ENCODE measurements at places on chromosomes 6 and 20.

- no peaks in the 10 kb centered on the region for H3K27me3 ChIP-seq
- no peak overlapping the region for H3K4me3 ChIP-seq
- H3K27ac ChIP-seq = no peak overlapping the region
Observed at GRCh38 chr6:144922120-144922722, 637.1 kb downstream of the UTRN start.

DNA sequence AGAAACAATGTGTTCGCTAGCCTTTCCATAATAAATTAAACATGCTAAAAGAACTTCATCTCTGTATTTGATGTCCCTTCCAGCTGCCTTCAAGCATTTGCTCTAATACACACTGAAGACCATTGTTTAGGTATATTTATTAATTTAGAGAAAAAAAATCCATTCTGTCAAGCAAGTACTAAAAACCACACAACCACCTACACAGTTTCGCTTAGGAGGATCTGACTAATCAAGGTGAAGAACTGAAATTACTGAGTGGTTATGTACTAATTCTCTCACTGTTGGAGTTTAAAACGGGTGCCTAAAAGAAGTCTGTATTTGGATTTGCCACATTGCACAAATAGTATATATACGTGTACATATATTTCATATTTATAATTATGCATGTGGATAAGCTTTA, 58.9 kb downstream of the GMDS start:
- no peaks in the 10 kb centered on the region for H3K36me3 ChIP-seq
- no peak for DNase-seq
- H3K4me1 ChIP-seq = no peaks in the 10 kb centered on the region
- H3K27ac ChIP-seq = no peak overlapping the region
- no peak overlapping the region for H3K4me3 ChIP-seq
- H3K27me3 ChIP-seq = no peaks in the 10 kb centered on the region

- no peaks in the 10 kb centered on the region for H3K27me3 ChIP-seq
- DNase-seq = no peak
- H3K4me3 ChIP-seq = no peak overlapping the region
Observed at GRCh38 chr6:658244-658643, 1.3 kb upstream of the HUS1B start.

- DNase-seq = no peak
- no peaks in the 10 kb centered on the region for H3K4me1 ChIP-seq
- H3K36me3 ChIP-seq = no peaks in the 10 kb centered on the region
- no peaks in the 10 kb centered on the region for H3K27me3 ChIP-seq
- H3K27ac ChIP-seq = no peak overlapping the region
Observed at GRCh38 chr6:13743736-13744127, 32.1 kb upstream of the RANBP9 start.

GRCh38 chr6:105433723-105434122, 30.8 kb upstream of the PREP start:
- H3K36me3 ChIP-seq = no peaks in the 10 kb centered on the region
- H3K4me3 ChIP-seq = no peak overlapping the region
- H3K27ac ChIP-seq = no peak overlapping the region
- no peaks in the 10 kb centered on the region for H3K27me3 ChIP-seq

GRCh38 chr20:32130352-32130751, 20.8 kb downstream of the TM9SF4 start:
- H3K36me3 ChIP-seq = no peaks in the 10 kb centered on the region
- DNase-seq = no peak
- no peaks in the 10 kb centered on the region for H3K27me3 ChIP-seq
- H3K4me3 ChIP-seq = no peak overlapping the region

GRCh38 chr20:46347841-46348803, 39.8 kb upstream of the CDH22 start:
- H3K27me3 ChIP-seq = peaks cover 9% of the 10 kb centered on the region
- DNase-seq = peak; percentile 30
- H3K4me1 ChIP-seq = peaks cover 30% of the 10 kb centered on the region
- H3K27ac ChIP-seq = no peak overlapping the region
- peaks cover 5% of the 10 kb centered on the region for H3K36me3 ChIP-seq
- no peak overlapping the region for H3K4me3 ChIP-seq

GRCh38 chr20:54355631-54356280, 119.6 kb upstream of the DOK5 start:
- DNase-seq = no peak
- no peaks in the 10 kb centered on the region for H3K36me3 ChIP-seq
- no peak overlapping the region for H3K4me3 ChIP-seq
- H3K27ac ChIP-seq = no peak overlapping the region

DNA sequence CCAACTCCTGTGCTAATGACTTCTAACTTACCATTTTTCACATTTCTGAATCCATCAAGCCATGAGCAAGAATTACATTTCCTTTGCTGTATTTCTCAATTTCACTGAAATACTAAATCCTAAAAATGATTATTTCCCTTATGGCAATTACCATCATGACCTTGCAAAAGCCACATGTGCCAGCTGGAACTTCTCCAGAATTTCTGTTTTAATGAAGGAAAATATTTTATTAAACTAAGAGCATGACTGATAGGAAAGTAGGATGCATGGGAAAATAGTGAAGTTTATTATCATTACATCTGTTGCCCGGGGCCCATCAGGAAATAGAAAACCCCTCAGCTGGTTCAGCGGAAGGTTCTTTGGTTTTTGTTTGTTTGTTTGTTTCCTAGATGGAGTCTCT, 14.4 kb upstream of the TMEM242 start:
- no peak for DNase-seq
- H3K27me3 ChIP-seq = no peaks in the 10 kb centered on the region
- H3K4me1 ChIP-seq = no peaks in the 10 kb centered on the region
- H3K36me3 ChIP-seq = no peaks in the 10 kb centered on the region
- H3K27ac ChIP-seq = no peak overlapping the region
- no peak overlapping the region for H3K4me3 ChIP-seq

DNA sequence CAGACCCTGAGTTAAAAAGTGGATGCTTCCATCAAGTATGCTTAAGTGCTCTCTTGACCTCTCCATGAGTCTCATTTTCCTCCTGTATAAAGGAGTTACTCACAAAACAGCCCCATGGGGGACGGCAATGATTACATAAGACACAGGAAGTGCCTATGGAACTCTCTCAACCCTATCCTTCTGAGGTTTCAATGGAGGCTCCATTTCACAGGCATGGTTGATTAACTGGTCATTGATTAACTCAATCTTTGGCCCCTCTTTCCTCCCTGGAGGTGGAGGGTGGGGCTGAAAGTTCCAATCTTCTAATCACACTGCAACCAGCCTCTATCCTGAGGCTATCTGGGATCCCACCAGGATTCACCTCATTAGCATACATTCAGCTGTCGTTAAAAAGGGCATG, 29.3 kb downstream of the CST8 start:
- no peak overlapping the region for H3K4me3 ChIP-seq
- H3K4me1 ChIP-seq = no peaks in the 10 kb centered on the region
- no peak overlapping the region for H3K27ac ChIP-seq

DNA sequence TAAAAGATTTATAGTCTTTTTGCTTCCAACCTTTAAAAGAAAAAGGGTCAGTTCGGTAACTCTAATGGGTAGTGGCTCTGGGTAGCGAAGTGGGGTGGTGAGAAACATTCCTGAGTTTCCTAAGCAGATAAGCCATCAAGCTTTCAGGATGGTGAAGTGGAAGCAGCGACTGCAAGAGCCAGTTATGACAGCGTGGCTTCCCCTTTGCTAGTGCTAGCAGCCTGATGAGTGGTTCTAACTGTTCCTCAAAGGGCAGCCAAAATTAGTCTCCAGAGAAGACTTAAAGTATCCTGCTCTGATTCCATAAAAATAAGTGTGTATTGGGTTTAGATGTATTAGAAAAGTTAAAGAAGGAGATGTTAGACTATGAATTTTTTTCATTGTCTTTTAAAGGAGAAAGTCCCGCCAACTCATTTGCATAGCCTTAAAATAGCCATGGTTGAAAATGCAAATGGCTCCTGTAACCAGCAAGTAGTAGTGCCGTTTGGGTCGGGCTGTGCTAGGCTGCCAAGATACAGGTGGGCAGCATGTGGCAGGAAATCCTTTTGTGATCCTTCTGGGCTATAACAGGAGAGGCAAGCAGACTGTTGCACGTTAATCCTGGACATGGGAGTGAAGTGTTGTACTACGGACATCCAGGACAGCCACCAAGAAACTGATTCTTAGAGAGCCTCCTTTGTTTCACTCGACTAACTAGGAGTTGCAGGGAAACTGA, 18.0 kb downstream of the ELOVL2 start:
- H3K27ac ChIP-seq = no peak overlapping the region
- no peaks in the 10 kb centered on the region for H3K27me3 ChIP-seq
- H3K36me3 ChIP-seq = no peaks in the 10 kb centered on the region
- no peak for DNase-seq

GRCh38 chr6:96943555-96944215, 19.2 kb downstream of the KLHL32 start:
- H3K4me1 ChIP-seq = peaks cover 9% of the 10 kb centered on the region
- H3K27ac ChIP-seq = no peak overlapping the region
- peaks cover 4% of the 10 kb centered on the region for H3K27me3 ChIP-seq
- DNase-seq = no peak
- no peak overlapping the region for H3K4me3 ChIP-seq
- H3K36me3 ChIP-seq = no peaks in the 10 kb centered on the region

GRCh38 chr6:37537548-37537947, 37.9 kb upstream of the CCDC167 start:
- peaks cover 16% of the 10 kb centered on the region for H3K4me1 ChIP-seq
- H3K36me3 ChIP-seq = no peaks in the 10 kb centered on the region
- no peak for DNase-seq

- H3K27ac ChIP-seq = no peak overlapping the region
- no peaks in the 10 kb centered on the region for H3K36me3 ChIP-seq
- no peaks in the 10 kb centered on the region for H3K4me1 ChIP-seq
- no peak overlapping the region for H3K4me3 ChIP-seq
- H3K27me3 ChIP-seq = peaks cover 30% of the 10 kb centered on the region
- no peak for DNase-seq
Observed at GRCh38 chr20:64103871-64104666, 3.3 kb downstream of the NPBWR2 start.

GRCh38 chr6:63268574-63268973, 51.2 kb downstream of the LGSN start:
- peaks cover 34% of the 10 kb centered on the region for H3K4me1 ChIP-seq
- no peak overlapping the region for H3K4me3 ChIP-seq
- H3K27me3 ChIP-seq = no peaks in the 10 kb centered on the region

- H3K27ac ChIP-seq = no peak overlapping the region
- no peak for DNase-seq
- no peaks in the 10 kb centered on the region for H3K4me1 ChIP-seq
- H3K36me3 ChIP-seq = no peaks in the 10 kb centered on the region
- no peaks in the 10 kb centered on the region for H3K27me3 ChIP-seq
- no peak overlapping the region for H3K4me3 ChIP-seq
Observed at GRCh38 chr6:119830494-119831295, 481.1 kb upstream of the MAN1A1 start.

DNA sequence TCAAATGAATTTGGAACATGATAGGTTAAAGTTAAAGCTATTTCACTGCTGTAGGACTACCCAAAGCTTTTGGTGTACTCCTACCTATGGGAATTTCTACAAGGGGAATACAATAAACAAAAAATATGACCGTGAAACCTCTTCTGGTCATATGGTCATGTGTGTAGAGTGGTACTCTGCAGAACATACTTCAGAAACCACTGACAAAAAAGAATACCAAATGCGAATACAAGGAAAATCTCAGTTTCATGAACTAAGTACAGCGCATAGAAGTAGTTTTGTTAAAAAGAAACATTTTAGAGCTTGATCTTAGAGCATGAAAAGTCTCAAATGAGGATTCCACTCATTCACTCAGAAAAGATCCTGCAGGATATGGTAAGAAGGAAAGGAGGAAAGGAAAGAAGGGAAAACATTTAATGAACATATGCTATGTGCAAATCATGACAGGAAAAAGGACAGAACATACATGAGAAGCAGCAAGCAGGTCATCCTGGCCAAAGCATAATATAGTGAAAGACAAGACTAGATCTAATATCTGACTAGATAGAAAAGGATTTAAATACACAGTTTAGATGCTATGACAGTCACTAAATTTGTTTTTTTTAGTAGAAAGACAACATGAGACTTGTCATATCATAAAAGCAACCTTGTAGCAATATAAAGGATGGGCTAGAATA, 36.5 kb downstream of the SNX14 start:
- no peak overlapping the region for H3K27ac ChIP-seq
- no peak for DNase-seq
- H3K4me1 ChIP-seq = no peaks in the 10 kb centered on the region
- H3K36me3 ChIP-seq = no peaks in the 10 kb centered on the region
- no peaks in the 10 kb centered on the region for H3K27me3 ChIP-seq

DNA sequence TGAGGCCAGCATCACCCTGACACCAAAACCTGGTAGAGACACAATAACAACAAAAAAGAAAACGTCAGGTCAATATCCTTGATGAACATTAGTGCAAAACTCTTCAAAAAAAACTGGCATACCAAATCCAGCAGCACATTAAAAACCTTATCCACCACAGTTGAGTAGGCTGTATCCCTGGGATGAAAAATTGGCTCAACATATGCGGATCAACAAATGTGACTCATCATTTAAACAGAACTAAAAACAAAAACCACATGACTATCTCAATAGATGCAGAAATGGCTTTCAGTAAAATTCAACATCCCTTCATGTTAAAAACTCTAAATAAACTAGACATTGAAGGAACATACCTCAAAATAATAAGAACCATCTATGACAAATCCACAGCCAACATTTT, 59.6 kb upstream of the PHIP start:
- no peaks in the 10 kb centered on the region for H3K36me3 ChIP-seq
- H3K4me1 ChIP-seq = no peaks in the 10 kb centered on the region
- no peak for DNase-seq
- H3K27ac ChIP-seq = no peak overlapping the region

DNA sequence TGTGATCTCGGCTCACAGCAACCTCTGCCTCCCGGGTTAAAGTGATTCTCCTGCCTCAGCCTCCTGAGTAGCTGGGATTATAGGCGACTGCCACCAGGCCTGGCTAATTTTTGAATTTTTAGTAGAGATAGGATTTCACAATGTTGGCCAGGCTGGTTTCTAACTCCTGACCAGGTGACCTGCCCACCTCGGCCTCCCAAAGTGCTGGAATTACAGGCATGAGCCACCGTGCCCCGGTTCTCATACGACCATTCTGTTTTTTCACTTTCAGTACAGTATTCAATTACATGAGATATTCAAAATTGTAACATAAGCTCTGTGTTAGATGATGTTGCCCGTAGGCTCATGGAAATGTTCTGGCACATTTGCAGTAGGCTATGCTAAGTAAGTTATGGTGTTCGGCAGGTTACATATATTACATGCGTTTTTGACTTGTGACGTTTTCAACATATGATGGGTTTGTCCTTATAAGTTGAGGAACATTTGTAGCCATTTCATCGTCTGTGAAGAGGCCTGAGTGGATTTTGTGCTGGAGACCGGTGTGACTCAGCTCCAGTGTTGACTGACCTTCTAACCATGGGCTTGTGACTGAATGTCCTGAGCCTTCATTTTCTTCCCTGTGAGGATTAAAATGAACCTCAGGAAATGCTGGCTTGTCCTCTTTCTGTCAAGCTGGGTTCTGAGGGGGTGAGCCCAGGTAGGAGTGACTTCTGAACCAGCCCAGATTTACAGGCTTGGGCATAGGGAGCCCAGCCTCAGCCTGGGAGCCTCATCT, 12.2 kb downstream of the PPARD start:
- no peak overlapping the region for H3K27ac ChIP-seq
- H3K4me1 ChIP-seq = no peaks in the 10 kb centered on the region
- no peak overlapping the region for H3K4me3 ChIP-seq
- no peaks in the 10 kb centered on the region for H3K27me3 ChIP-seq

- no peak overlapping the region for H3K27ac ChIP-seq
- H3K36me3 ChIP-seq = peaks cover 8% of the 10 kb centered on the region
- H3K27me3 ChIP-seq = no peaks in the 10 kb centered on the region
- H3K4me3 ChIP-seq = no peak overlapping the region
- DNase-seq = no peak
Observed at GRCh38 chr6:43768983-43769525, 957 bp upstream of the VEGFA start.

GRCh38 chr20:54044156-54044555, 26.2 kb downstream of the BCAS1 start:
- no peak overlapping the region for H3K4me3 ChIP-seq
- no peak overlapping the region for H3K27ac ChIP-seq
- H3K4me1 ChIP-seq = no peaks in the 10 kb centered on the region
- no peaks in the 10 kb centered on the region for H3K36me3 ChIP-seq
- no peaks in the 10 kb centered on the region for H3K27me3 ChIP-seq
